Stimulated activated CD4-positive, alpha-beta T cell treated with anti-CD3 and anti-CD28 coated beads, Interleukin-1b, Interleukin-23, amount 100 ng/mL, for 1 hour (primary cell): ENCODE measurements at places on chromosomes 16 and 17.

GRCh38 chr16:31452631-31453106 lies 6.6 kb upstream of the ARMC5 start:
- DNase-seq: no peak

DNA sequence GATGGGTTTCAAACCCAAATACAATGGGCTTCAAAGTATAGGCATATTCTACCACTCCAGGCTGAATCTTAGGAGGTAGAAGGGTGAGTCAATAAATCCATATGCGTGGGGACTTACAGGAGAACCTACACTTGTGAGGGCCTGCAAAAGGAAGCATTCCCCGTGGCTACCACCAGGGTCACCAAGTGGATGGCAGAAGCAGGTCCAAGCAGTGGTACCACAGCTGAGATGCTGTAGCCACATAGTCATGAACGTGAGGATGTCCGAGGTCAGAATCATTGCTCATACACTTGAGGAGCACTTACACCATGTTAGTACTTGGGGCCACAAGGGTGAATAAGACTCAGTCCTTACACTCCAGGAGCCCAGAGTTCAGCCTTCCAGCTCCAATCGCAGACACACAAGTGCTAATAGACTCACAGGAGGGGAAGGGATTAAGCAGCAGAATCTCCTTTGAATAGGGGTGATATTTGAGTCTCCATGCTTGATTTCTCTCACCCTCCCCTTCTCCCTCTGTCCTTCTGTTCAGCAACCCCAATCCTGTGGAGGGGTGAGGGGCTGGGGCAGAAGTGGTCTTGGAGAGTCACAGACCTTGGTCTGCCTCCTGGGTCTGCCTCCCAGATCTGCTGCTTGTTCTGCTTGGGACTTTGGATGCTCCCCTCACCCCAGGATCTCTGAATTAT lies 42.5 kb upstream of the ASIC2 start:
- DNase-seq: no peak

DNA sequence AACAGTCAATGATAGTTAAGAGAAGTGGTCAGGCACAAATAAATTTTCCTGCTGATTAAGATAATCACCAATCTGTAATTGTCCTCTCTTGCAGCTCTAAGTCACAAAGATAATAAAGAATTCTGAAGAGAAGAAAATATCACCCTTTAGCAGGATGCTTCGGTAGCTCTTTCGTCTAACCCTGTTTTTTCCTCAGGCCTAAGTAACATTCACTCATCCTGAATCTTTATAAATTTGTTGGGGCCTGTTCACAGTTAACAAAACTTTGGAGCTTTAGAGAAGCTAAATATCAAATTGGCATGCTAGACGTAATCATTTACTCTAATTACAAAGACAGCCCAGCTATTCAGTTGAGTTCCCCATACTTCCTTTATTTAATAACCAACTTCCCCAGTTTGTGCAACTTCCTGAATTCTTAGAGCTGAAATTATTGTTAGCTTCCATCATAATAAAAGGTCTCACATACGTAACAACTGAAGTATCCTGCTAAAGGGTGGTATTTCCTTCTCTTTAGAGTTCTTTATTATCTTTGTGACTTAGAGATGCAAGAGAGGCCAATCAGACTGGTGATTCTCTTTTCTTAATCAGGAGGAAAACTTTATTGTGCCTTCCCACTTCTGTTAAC lies 118.6 kb downstream of the TANGO6 start:
- no peak for DNase-seq

GRCh38 chr16:81652798-81653505 lies 126.1 kb upstream of the PLCG2 start:
- DNase-seq: no peak

GRCh38 chr16:78179666-78180065 lies 80.2 kb downstream of the WWOX start:
- no peak for DNase-seq
